ENCODE measurements at places on chromosomes 3 and 15.

DNA sequence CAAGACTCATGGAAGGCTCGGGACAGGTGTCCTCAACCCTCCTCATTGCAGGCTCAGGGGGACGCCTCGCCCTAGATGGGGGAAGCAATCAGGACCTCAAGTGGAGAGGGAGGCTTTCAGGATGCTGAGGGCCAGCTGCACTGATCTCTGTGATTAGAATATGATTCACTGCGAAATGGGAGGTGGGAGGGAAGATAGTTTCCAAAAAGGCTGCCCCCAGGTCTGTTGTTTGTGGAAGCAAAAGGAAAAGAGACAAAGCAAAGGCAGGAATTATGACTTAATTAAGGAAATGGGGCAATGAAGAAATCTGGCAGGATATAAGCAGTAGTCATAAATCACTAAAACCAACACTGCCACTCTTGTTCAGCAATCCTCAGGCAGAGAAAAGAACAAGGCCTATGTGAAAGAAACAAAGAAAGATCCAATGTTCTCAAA, 85.6 kb upstream of the ABHD17C start:
- no peak for DNase-seq

DNA sequence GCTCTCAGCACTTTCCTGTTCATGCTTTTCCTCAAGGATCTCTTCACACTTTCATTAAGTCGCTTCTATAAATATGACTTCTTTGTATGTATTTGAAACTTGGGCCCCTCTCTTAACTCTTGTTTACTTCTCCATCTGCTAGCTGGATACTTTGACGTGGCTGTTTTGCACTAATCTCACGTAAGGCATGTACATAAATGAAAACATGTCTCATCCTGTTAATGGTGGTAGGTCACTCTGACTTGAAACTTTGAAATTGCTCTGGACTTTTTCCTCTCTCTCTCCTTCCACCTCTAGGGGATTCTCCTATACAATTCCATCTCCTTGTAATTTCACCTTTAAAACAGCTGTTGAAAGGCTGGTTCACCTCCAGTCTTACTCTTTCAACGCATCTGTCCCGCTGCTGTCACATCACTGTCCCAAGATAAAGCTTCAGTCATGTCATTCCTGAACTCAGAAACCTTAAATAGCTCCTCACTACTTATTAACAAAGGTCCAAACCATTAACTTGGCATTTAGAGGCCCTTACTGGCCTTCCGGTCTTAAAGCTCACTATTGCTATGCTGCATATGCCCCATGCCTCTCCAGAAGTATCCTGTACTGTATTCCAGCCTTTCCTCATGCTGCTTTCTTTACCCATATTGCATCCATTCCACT, 1.2 kb downstream of the BLOC1S6 start:
- no peak for DNase-seq

GRCh38 chr3:74420538-74421124, 193.8 kb downstream of the CNTN3 start:
- no peak for DNase-seq

GRCh38 chr3:45684327-45684892, 4.8 kb upstream of the SACM1L start:
- no peak for DNase-seq

GRCh38 chr3:95154766-95155165, 1091.9 kb downstream of the NSUN3 start:
- DNase-seq, result no peak

GRCh38 chr3:39443530-39443929, 23.9 kb upstream of the MOBP start:
- no peak for DNase-seq

DNA sequence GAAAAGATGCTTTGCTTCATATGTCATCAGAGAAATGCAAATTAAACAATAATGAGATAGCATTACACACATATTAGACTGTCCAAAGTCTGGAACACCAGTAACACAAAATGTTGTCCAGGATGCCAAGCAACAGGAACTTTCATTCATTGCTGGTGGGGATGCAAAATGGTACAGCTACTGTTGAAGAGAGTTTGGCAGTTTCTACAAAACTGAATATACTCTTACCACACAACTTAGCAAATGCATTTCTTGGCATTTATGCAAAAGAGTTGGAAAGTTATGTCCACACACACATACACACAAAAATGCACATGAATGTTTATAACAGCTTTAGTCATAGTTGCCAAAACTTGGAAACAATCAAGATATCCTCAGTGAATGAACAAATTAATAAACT, 195.2 kb upstream of the MME start:
- DNase-seq, result no peak

DNA sequence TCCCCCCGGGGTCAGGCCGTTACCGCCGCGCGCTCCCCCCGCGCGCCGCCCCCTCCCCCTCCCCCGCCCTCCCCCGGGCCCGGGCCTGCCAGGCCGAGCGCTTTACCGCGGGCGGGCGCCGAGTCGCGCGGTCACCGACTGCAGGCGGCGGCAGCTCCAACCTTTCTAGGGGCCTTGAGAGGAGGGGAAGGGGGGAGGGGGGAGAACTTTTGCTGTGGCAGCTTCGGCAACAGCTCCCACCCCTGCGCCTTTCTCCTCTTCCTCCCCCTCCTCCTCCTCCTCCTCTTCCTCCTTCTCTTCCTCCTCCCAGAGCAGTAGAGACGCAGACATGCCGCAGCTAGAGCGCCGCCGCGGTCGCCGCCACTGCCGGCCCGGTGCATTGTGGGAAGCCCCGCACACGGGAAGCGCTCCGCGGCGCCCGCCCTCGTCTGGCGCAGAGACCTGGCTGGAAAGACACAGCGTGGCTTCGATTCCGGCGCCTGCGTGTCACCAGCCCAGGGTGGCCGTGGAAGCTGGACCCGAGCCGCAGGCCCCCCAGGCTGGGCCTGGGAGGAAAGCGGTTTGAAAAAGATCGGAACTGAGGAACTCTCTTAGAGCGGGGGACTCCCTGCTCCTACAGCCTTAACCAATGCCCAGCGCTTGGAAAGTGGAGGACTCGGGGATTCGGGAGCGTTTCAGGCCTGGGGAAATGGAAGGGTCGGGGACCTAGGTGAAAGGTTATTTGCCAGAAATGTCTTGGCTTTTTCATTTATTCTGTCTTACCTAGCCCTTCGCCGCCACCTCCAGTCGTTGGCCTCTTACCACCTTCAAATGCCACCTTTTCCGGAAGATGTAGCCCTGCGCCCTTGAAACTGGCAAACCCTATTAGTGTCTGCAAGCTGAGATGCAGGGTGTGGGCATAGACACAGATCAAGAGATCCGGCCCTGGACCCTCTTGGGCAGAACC, at the start of gene ZNF148:
ZNF148 (minus strand) TSS at position 330 of the 946 bp plus-strand sequence. CDS start 61,685 bp downstream, outside the sequence.
- DNase-seq, result peak; percentile 82

- no peak for DNase-seq
Measured at GRCh38 chr3:36075491-36075890, 304.8 kb upstream of the STAC start.

DNA sequence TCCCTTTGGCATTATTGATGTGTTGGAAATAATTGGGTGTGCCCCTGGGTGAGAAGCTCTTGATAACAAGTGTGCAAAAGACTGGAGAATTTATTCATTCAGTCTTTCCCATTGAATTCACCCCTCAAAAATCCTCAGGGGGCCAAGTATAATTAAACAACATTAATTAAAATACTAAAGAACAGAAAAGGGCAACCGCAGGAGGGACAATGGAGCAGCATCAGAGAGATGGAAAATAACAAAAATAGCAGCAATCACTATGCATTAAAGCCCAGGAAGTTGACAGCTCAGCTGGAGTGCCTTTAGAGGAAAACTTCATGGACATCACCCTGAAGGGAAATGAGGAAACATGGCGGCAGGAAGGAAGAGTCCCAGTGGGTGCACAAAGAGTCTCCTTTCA, 227.6 kb downstream of the MINAR1 start:
- DNase-seq, result no peak

GRCh38 chr15:100718075-100718980, 115.9 kb downstream of the ASB7 start:
- DNase-seq, result no peak

- no peak for DNase-seq
Measured at GRCh38 chr3:71614869-71615268, 31.3 kb upstream of the FOXP1 start.

- no peak for DNase-seq
Measured at GRCh38 chr15:55257938-55258337, 31.7 kb downstream of the RAB27A start.

GRCh38 chr3:123951522-123952447, 9.2 kb downstream of the CCDC14 start:
- DNase-seq, result no peak

GRCh38 chr3:43695443-43695842, 4.7 kb downstream of the ABHD5 start:
- DNase-seq, result no peak

- no peak for DNase-seq
Measured at GRCh38 chr15:51312166-51313073, 26.0 kb downstream of the CYP19A1 start.

DNA sequence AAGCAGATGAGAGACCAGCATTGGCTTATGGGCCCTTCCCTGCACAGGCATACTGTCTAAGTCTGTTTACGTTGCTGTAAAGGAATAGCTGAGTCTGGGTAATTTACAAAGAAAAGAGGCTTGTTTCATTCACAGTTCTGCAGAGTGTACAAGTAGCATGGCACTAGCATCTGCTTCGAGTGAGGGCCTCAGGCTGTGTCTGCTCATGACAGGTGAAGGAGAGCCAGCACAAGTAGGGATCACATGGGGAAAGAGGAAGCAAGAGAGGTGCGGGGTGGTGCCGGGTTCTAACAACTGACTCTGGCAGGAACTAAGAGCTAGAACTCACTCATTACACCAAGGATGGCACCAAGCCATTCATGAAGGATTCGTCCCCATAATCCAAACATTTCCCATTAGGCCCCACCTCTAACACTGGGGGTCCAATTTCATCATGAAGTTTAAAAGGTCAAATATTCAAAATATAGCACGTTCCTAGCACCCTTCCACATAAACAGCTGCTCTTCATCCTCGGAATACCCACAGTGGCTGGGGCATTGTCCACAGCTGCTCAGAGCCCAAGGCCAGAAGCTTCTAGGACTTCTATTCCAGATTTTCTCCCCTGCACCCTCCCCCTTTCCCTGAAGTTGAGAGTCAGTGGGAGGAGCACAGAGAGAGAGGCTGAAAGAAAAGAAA, 5.6 kb downstream of the RTP3 start:
- DNase-seq, result no peak

DNA sequence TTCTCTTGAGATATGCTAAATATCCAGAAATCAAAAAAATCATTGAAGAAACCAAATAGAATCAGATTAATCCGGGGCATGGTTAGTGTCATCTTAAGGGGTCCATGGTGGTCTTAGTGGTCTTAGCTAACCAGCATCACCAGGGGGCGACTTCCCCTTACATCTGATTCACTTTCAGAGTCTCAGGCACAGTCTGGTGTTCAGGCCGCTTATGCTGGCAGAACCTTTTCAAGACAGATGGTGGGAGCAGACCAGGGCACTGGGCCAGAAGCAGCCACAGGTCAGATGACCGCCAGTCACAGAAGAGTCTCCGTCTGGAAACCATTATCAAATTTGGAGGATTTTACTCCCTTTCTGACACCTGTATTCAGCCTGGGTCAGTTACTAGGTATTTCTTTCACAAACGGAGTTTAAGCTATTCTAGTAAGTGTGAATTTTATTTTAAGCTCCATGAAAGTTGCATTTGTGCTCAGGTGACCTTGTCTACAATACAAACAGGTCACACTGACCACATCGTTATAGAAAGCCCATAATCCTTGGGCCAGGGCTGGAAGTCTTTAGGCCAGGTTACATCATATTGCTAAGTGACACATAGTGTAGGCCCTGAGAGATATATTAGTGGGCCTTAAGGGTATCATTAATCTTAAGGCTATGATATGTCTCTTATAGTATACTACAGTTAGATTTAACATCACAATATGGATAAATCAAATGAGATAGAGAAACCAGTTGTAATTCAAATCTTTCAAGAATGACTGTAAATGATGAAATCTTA, 365.5 kb downstream of the GBE1 start:
- DNase-seq, result no peak

GRCh38 chr3:13081603-13082360, 8.6 kb upstream of the IQSEC1 start:
- no peak for DNase-seq

DNA sequence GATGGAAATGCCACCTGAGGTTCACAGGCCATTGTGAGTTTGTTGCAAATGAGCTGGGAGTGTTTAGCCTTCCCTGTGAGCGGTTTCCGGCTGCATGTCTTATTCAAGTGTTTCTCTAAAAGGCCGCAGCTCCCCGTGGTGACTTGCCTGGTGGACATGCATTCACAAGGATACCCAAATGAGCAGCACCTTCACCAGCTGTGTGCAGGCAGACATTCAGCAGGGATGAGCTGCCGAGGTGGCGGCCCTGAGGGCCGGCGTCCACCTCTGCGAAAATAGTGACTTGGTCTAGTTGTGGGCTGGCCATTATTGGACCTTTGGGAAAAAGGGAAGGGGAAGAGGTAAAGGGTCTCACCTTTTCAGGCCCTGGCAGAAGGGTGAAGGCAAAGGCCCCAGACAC, 23.4 kb downstream of the SPSB4 start:
- DNase-seq, result no peak

GRCh38 chr3:184368116-184368515, 6.6 kb downstream of the POLR2H start:
- DNase-seq, result no peak

- DNase-seq, result no peak
Measured at GRCh38 chr15:69343133-69343532, 44.4 kb downstream of the PAQR5 start.

DNA sequence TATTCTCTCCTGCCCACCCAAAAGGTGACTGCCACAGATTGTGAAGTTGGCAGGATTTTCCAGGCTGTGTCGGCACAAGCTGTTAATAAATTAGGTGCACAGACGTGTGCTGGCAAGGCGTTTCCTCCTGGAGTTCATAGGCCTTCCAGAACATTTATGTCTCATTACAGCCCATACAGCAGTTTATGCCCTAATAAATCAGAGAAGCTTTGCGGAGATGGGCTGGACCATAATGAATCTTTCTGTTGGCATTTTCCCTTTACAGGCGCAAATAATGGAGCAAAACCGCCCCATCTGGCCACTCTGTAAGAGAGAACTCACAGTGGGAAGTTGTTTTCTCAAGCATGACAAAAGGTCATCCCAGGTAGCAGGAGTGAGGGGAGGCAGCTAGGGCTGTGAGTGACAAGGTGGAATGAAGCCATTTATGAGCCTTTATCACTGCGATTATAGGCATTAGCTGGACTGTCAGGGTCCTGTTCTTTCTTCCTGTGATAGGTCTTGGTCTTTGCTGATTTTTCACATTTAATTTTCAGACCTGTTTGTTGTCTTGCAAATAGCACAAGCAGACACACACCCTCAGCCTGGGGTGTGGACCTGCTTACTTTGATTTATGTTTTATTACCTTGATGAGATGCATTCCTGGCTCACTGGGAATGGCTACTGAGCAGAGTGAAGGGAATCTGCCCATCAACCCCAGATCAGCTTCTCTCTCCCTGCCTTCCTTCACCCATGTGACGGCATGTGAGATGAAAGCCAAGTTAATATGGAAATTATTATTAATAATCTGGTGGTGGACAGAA, 257.5 kb downstream of the LRTM1 start:
- no peak for DNase-seq

DNA sequence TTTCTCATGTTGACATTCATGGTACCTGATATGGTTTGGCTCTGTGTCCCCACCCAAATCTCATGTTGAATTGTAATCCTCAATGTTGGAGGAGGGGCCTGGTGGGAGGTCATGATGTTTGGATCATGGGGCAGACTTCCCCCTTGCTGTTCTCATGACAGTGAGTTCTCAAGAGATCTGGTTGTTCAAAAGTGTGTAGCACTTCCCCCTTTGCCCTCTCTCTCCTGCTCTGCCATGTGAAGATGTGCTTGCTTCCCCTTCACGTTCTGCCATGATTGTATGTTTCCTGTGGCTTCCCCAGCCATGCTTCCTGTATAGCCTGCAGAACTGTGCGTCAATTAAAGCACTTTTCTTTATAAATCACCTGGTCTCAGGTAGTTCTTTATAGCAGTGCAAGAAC, 3.3 kb upstream of the UBL7 start:
- no peak for DNase-seq

All from stimulated activated CD4-positive, alpha-beta T cell treated with anti-CD3 and anti-CD28 coated beads, Interleukin-15, amount 100 ng/mL, for 1 hour (primary cell).